Mucosa of descending colon (tissue), 3 donors: ENCODE measurements at places on chromosomes 7 and 10. TPM values are rescaled to one million over a fixed set of nuclear protein-coding genes. Genes with fewer than 3 reads are reported as not detected.

The HPSE2 gene
- total RNA-seq, result 1.3 TPM

The DENND2A gene
- total RNA-seq, result 10.1 TPM

GRCh38 chr7:4659551-4660286 lies 22.4 kb upstream of the FOXK1 start:
- no peak for DNase-seq

The FHIP2A gene
- 14.8 TPM for total RNA-seq

DNA sequence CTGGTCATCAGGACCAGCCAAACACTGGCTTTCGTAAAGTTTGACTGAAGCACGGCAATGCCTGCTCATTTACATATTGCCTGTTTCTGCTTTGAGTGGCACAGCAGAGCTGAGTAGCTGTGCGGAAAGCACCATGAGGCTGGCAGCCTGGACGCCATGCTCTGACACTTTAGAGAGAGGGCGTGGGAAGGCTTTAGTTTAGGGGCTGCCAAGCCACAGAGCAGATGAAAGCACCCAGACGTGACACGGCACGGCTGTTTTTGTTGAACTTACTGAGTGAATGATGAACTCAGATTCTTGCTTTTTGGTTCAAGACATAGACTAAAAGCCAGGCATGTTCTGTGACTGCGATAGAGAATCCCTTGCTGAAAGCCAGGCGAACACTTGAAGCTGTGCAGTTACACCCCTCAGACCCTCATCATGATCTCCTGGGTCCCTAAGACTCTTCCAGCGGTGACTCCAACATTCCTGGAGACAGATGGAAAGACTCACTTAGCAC lies 182.1 kb downstream of the ZMYND11 start:
- peak; percentile 23 for DNase-seq

DNA sequence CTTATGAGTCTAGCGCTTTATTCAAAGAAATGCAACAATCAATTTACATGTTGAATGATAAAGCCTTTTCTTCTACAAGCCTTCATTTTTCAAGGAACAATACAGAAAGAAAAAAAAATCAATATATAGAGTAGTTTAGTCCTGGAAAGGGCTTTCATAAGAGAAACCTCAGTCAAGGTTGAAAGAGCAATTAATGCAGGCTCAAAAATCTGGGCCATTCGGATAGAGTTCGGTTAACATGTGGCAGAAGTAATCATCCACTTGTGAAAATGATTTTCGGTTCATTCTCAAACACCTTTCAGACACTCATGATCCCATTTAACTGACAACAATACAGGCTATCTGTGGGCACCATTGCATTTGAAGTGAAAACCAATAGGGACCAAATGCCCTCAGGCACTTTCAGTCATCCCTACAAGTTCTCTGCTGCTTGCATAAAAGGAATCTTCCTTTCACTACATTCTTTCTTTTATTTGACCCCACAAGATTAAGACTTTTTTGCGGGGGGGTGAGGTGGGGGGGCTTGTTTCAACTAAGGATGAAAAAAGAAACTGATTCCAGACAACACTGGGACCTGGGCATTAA lies 177.9 kb downstream of the RNF133 start:
- DNase-seq, result no peak

The OR2A7 gene
- total RNA-seq, result 46.2 TPM

The GARIN1A gene
- total RNA-seq, result 1.9 TPM

DNA sequence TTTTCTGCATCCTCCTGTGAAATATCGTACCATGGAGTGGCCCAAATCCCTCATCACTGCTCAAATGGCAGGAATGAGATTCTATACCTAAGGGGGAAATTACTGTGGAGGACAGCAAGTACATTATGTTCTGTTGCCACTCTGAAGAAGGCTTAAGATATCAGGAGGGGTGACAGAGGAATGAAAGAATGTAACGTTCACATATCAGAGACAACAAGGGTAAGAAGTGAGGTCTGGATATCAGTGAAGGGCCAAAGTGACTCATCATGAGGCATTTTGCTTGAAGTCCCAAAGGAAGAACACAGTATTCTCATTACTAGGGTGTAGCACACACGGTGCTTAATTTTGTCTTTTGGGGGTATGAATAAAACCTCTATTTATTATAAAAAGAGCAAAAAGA lies 71.5 kb upstream of the SLC13A1 start:
- DNase-seq, result no peak

DNA sequence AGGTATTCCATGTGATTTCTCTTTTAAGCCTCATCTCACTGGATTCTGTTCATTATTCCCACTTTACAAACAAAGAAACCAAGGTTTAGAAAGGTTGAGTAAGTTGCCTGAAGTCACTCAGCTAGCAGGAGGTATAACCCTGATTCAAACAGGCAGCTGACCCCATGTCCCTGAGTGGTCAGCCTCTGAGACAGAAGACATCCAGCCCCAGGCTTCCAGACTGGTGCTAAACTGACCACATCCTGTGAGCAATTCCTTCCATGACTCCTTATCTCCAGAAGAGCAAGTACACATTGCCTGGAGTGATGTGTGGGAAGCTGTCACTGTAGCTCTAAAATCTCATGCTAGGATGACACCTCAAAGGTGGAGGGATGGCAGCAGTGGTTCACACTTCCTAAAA lies 3.7 kb downstream of the PLPP4 start:
- no peak for DNase-seq

- no peak for DNase-seq
Observed at GRCh38 chr7:1474736-1475135, 15.5 kb upstream of the MICALL2 start.
